Stimulated activated naive B cell treated with anti-CD40 and anti-IgM and Interleukin-4, amounts not matched to agents 10 μg/mL and 1 μg/mL and 100 μg/mL, for 72 hours (primary cell): ENCODE measurements at places on chromosomes 11 and 22.

DNA sequence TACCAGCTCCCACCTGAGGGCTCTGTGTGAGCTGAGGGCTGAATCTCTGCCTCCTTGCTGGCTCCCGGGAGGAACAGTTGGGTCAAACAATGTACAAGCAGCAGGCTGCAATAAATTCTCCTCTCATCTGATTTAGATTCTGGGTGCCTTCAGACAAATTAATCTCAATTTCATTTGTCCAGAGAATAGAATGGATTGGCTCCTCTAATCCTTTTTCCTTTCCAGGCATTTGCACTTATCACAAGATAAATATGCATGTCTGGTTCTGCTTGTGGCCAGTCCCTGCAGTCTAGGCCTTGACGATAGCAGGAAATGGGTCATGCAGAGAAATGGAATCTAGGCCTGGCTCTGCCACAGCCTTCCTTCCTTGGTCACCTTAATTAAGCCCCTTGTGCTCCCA lies 28.7 kb downstream of the UPB1 start:
- no peak for DNase-seq

GRCh38 chr22:43395086-43395695 lies 16.6 kb upstream of the MPPED1 start:
- no peak for DNase-seq

DNA sequence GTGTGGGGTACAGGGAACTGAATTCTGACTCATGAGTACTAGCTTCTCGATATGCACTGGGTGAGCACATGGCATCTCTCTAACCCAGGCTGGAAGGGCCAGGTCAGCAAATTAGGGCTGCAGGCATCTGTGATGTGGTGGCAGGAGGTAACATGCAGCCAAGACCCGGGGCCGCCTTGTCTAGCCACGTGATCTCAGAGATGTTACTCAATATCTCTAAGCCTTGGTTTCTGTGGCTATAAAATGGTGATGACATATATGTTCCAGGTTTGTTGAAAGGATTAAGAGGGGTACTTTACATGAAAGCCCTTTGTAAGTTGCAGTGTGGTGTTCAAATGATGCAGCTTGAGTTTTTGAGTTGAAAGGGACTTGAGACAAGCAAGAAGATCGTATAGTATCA lies 3.2 kb downstream of the ST14 start:
- DNase-seq: no peak

DNA sequence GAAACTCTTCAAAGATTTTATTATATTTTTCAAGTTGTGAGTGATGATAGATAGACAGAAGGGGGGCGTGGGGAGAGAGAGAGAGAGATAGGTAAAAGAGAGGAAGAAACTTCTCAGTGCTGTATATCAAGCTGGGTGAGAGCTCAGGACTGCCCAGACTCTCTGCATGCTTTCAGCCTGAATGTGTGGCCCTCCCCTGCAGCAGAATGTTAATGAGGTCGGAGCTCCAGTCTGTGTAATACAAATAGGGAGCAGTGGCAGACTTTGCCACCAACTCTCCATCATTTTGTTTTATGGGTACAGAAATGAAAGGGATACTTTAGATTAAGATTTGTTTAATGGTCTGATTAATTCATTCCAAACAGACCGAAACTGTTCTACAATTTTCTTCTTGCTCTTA lies 752.8 kb downstream of the OPCML start:
- no peak for DNase-seq

- no peak for DNase-seq
Observed at GRCh38 chr11:67371911-67372320, 1.5 kb downstream of the CLCF1 start.
